HCEC 1CT (cell line): ENCODE measurements at places on chromosomes 1 and 21.
A peak's percentile ranks its signal among the peaks of the same experiment; 100 is the strongest.

GRCh38 chr1:162676087-162676486, 43.8 kb downstream of the DDR2 start:
- DNase-seq: peak; percentile 82

DNA sequence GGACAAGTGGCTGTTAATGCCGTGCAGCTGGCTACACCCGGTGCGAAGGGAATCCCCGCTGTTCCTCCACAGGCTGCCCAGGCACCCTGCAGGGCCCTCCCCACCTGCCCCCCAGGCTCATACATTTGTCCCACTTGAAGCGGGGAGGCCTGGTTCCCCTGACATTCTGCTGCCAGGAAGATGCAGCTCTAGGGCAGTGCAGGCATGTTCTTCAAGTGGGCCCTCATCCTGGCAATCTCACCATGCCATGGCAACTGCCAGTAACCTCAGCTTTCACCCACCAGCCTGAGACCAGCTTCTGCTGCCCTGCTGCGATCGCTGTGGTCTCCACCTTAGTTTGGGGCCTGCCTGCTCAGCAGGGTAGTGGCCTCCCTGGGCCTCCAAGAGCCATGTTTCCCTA, 151.9 kb upstream of the COL6A1 start:
- DNase-seq: no peak

GRCh38 chr1:64546013-64546412, 76.1 kb downstream of the CACHD1 start:
- DNase-seq: no peak

GRCh38 chr1:113913887-113914664, 8.9 kb downstream of the DCLRE1B start:
- no peak for DNase-seq

GRCh38 chr1:231390071-231390470, 32.0 kb downstream of the EGLN1 start:
- DNase-seq: peak; percentile 65

GRCh38 chr1:7388488-7389185, 382.5 kb upstream of the VAMP3 start:
- DNase-seq: no peak
